ENCODE measurements at places on chromosomes 6 and 20.

DNA sequence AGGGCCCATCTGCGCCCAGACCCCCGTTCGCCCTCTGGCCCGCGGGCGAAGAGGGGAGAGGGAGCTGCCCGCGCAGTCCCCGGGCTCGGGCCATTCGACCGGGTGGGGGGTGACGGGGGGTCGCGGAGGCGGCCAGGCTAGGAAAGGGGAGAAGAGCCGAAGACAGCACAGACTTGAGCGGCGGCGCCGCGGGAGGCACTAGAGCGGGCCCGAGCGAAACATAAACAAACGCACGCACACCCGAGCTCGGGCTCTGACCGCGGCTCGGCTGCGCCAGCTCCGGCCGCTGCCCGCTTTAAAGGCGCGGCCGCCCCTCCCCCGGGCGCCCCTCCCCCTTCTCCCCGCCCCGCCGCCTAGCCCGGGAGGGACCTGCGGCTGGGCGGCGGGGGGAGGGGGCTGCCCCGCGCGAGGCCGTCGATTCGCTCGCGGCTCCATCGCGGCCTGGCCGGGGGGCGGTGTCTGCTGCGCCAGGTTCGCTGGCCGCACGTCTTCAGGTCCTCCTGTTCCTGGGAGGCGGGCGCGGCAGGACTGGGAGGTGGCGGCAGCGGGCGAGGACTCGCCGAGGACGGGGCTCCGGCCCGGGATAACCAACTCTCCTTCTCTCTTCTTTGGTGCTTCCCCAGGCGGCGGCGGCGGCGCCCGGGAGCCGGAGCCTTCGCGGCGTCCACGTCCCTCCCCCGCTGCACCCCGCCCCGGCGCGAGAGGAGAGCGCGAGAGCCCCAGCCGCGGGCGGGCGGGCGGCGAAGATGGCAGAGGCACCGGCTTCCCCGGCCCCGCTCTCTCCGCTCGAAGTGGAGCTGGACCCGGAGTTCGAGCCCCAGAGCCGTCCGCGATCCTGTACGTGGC is at the start of gene FOXO3:
TSS of gene FOXO3 (plus strand) at position 455 of the 846 bp plus-strand sequence. CDS start at position 747, 292 bp downstream.
- DNase-seq = peak; percentile 97

DNA sequence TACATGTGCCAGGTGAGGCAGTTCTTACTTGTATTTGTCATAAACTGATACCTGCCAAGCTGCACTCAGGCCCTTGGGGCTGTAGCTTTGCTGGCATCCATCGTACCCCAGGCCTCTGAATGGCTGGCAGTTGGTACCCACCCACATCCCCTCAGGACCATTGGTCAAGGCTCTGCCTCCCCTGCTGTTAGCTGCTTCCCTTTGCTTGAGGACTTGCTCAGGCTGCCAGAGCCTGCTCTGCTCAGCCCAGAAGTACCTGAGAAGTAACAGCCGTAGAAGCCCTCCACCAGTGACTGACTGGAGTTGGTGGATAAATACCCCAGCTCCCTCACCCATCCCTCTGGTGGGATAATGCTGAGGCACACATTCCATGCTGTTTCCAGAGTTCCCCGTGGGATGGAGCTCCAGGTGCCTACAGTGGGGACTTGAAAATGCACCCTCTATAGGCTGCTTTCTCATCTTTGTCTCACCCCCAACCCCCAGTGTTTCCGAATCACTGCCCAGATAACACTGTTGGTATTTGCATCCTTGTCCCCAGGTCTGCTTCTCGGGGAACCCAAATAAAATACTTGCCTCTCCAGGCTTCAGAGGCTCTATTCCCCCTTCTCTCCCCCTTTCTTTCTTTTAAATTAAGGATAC is 7.3 kb downstream of the EBF4 start:
- peak; percentile 66 for DNase-seq

DNA sequence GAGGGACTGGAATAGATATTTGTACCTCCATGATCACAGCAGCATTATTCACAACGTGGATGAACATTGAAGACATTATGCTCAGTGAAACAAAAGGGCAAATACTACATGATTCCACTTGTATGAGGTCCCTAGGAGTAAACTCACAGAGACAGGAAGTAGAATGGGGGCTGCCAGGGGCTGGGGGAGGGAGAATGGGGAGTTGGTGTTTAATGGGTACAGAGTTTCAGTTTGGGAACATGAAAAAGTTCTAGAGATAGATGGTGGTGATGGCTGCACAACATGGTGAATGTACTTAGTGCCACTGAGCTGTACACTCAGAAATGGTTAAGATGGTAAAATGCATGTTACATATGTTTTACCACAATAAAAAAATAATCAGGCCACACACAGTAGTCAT is 164.3 kb upstream of the RREB1 start:
- DNase-seq = no peak

- peak; percentile 43 for DNase-seq
Measured at GRCh38 chr20:59663513-59664060, 59.2 kb downstream of the PHACTR3 start.

DNA sequence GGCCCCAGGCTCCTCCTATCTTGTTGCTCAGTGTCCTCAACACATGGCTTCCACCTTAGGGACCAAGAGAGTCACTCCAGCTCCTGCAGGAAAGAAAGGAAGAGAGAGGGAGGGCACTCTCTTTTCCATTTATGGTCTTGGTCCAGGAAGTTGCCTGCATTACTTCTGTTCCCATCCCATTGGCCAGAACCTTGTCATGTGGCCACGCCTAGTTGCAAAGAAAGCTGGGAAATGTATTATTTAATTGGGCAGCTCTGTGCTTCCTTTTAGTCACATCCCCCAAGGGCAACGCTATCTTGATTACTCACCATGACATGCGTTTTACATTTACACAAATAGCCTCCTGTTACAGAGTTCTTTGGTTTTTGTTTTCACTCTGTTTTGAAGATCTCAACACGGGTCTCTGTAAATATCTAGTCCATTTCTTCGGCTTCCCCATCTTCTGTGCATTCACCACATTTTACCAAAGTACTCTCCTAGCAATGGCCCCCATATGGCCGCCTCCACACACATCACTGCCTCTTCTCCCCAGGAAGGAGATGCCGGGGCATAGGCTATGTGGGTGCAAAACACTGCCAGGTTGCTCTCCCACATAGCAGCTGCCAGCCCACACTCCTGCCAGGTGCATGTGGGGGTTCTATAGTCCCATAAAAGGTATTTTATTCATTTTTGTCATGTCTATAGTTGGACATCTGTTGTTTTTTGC is 35.7 kb upstream of the ZMYND8 start:
- no peak for DNase-seq

DNA sequence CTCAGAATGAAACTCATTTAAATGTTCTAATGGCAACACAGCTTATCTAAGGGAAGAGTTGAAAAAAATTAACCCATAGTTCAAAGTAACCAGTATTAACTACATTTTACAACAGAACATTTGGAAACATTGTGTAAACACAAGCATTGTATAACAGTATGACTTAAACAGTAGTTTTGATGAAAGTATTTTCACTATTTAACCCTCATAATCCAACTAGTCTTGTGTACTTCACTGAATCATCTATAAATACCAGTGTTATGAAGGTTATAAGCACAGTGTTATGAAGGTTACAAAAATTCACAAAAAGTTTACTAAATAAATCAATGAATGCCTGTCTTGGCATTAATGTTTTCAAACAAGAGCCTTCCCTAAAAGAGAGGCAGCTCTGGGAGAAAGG is 66.5 kb downstream of the REV3L start:
- no peak for DNase-seq

GRCh38 chr6:119283214-119283613 is 66.3 kb downstream of the MAN1A1 start:
- no peak for DNase-seq

DNA sequence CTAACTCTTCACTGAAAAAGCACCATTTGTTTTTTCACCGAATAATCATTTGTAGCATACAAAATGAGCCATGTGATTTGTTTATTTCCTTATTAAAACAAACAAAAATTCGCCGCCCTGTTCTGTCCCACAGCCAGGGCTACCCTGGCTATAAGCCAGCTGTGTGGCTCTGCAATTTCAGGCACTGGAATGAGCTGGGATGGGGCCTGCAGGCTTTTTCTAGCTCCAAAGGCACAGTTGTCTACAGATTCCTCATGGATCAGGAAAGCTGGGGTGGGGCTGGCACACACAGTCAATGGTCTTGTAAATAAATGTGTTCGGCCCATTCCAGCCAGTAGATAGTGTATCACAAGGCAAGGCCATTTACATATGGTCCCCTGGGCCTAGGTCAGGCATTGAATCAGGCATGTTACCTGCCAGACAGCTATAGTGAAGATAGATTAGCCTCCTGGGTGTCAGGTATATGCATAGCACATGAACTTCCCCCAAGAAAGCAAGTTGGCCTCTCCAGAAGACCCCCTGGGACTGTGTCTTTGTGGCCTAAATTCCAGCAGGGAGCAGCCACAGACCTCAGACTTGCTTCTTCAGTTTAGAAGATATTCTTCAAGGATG is 608.9 kb downstream of the MAFB start:
- DNase-seq = no peak

GRCh38 chr6:165728216-165728615 is 65.2 kb upstream of the PDE10A start:
- DNase-seq = no peak

- DNase-seq = no peak
Measured at GRCh38 chr6:83417880-83418663, 12.8 kb downstream of the ME1 start.

DNA sequence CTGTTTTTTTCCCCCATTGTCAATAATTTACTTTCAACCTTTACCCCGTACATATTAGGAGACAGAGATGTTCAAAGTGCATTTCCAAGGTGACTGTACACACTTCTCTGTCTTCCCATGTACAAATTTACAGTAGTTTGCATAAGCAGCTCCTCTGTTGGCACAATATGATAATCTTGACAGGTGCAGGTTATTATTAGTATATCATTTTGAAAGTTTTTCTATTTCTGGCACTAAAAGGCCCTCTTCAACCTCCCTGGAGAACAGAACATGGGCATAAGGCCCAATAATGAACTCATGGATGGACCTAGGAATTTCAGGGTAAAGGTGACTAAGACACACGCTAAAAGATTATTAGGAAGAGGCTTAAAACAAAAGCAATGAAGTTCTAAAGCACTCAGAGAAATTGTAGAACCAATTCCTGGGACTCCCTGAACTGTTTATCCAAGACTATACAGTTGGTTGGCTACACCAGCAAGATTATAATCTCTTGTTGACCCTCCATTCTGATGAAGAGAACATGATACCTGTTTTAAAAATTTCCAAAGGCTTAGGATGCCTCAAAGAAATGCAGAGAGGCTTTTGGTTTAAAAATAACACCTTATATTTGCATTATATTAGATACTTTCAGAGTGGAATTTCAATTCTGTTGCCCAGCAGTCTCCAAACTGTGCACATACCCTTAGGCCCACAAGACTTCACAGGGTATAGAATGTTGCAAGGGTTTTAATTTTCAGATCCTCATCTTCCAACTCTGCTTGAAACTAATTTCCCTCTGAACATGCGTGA is 1.1 kb downstream of the AIG1 start:
- DNase-seq = no peak

DNA sequence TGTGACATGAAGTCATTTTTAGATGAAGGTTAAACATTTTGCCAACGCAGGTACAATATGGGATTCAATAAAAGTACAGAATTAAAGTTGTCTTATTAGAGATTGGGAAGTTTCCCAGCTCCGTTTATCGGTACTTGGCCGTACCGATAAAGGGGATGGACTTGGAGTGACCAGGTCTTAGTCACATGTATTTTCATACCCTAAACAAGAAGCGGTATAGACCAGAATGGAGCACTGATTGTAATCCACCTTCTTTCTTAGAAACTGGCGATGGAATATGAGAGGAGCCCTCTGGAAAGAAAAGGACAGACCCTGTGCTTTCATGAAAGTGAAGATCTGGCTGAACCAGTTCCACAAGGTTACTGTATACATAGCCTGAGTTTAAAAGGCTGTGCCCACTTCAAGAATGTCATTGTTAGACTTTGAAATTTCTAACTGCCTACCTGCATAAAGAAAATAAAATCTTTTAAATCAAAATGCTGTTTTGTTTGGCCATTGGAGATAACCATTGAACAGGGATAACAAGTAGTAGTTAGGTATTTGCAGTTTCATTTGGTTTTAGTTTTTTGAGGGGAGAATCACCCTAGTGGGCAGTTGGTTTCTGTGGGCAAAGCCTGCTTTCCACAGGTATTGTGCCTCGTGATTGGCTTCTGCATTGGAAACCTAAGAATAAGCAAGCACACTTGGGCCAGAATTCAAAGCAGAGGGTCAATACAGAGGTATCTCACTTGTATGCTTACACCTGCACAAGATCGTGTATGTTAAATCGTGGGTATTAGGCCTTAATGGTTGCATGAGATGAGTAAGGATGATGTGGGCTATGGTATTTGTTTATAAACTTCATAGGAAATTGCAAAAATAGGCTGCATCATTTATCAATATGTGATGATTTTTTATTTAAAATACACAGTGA is 11.2 kb upstream of the ZNFX1 start:
- no peak for DNase-seq

DNA sequence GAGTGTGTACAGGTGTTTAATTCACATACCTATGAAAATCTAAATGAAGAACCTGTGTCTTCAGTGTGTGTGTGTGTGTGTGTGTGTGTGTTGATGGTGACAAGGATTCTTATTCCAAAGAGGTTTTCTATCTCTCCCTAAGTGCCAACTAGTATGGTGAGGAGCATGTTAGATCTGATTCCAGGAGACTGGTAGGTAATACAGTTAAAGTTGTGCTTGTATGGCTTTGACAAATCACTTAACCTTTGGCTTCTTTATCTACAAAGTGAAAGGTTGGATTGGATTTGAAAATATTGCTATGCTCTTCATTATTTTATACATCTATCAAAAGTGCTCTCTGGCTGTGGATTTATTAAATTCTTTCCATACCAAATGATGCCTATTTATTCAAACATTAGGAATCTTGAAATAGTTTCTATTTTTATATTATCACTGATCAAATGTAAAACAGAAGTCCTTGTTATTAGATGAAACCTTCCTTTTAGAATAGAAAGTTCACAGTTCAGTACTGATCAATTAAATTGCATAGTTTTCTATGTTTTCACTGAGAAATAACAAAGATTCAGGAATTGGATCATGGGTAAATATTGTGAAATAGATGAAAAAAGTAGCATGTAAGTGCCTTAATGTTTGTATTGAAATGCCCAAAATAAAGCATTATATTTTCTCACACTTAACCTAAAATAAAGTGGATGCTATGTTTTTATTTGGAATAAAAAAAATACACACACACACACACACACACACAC is 84.4 kb upstream of the MLIP start:
- no peak for DNase-seq

DNA sequence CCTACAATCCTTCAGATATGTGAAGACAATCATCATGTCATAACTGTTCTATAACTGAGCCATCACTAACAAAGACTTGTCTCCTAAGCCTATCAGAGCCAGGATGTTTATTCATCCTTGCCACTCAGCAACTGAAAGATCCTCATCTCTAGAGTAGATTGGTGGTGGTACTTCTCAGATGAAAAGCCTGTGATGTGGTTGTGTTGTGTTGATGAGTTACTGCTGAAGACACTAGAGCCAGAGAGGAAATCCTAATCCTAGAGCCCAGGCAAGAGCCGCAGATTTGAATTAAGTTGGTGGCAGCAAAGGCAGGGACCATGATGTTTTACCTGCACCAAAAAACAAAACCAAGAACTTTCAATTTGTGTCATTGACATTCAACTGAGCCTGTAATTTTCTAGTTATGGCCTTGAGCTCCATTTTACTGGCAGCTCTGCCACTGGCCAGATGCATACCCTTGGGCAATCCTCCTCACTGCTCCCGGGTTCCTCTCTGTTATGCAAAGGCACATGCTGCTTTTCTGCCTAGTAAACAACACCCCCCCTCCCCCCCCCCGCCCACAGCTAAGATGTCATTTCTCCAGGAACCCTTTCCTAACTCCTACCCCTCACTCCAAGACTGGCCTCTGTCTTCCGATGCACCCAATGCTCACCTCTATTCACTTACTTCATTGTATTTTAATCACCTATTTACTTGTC is 50.2 kb upstream of the REV3L start:
- DNase-seq = no peak

- DNase-seq = no peak
Measured at GRCh38 chr6:2863901-2864300, 22.2 kb upstream of the SERPINB1 start.
